ENCODE measurements at places on chromosomes 3 and 15.

DNA sequence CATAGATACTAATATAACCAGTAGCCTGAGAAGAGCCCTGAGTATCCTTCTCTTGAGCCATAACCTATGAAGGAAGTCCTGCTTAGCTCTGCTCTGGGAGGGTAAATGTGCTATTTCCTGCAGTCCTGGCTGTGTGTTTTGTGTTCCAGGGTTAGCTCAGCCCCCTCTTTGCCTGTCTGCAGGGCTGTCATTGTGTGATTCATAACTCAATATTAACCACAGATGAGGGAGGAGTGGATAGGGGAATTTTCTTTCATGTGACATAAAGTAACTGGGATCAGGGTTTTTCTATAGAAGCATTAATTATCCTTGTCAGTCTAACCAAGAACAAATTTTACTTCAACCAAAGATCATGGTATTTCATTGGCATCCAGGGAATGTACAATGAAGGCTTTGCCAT is 183.3 kb upstream of the ZBTB20 start:
- DNase-seq = no peak

GRCh38 chr15:68186671-68187397 is 18.3 kb downstream of the CALML4 start:
- no peak for DNase-seq

GRCh38 chr15:62901909-62902546 is 140.5 kb upstream of the TPM1 start:
- no peak for DNase-seq

GRCh38 chr3:16143861-16144447 is 30.5 kb upstream of the GALNT15 start:
- no peak for DNase-seq

GRCh38 chr3:51703761-51704510 is 2.9 kb upstream of the GRM2 start:
- DNase-seq = no peak

- no peak for DNase-seq
These were observed 21.7 kb upstream of the KPNA4 start for GRCh38 chr3:160587105-160587504.

DNA sequence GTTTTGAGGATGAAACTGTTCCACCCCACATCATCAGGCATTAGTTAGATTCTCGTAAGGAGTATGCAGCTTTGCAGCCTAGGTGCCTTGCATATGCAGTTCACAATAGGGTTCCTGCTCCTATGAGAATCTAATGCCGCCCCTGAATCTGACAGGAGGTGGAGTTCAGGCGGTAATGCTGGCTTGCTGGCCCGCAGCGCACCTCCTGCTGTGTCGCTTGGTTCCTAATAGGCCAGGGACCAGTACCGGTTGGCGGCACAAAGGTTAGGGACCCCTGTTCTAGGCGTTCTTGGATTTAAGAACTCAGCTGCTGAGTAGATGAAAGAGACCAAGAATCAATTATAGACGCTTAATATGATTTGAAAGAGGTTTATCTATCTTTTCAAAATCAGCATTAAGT is 595.4 kb downstream of the CADM2 start:
- DNase-seq = no peak

- no peak for DNase-seq
These were observed 4.3 kb downstream of the TLR9 start for GRCh38 chr3:52221141-52221562.

- DNase-seq = no peak
These were observed at the start of gene SKOR1 for GRCh38 chr15:67824976-67825880. SKOR1 (plus strand) TSS chr15:67825509; CDS start chr15:67825603, 94 bp downstream.

DNA sequence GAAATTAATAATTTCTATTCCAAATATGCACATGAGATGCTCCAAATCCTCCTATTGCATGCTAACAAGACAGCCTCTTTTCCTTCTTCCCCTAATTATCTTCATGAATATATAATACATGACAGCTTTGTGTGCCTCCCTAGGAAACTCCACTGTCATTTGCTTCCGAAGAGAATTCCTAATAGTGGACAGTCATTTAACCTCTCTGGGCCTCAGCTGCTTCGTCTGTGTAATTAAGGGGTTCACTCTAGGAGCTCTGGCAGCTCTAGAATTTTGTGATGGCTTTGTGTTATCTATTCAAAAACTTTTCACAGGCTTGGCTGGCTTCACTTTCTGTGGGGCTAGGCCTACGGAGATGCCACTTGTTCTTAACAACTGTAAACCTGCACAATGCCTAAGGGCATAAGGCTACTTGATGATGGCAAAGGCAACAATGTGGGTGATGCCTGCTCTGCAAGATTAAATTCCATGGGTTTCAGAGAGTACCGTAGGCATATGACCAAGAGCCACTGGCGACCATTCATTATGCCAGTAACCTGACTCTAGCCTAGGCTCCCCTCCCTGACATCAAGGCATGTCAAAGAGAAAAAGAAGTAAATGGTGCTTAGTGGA is 333.8 kb upstream of the UMPS start:
- DNase-seq = no peak

GRCh38 chr3:37625690-37626360 is 235.9 kb upstream of the CTDSPL start:
- DNase-seq = no peak

- no peak for DNase-seq
These were observed 12.4 kb downstream of the RETNLB start for GRCh38 chr3:108744762-108745161.

DNA sequence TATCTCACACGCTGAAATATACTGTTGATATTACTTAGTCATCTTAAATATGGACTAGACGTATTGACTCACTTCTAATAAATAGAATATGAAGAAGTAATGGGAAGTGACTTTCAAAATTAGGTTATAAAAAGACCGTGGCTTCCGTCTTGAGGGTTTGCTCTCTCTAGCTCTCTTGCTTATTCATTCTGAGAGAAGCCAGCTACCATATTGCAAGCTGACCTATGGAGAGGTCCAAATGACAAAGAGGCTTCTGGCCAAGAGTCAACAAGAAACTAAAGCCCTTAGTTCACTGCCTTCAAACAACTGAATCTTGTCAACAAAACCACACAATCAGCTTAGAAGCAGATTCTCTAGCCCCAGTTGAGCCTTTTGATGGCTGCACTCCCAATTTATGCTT is 46.1 kb downstream of the SLC9C1 start:
- DNase-seq = no peak

DNA sequence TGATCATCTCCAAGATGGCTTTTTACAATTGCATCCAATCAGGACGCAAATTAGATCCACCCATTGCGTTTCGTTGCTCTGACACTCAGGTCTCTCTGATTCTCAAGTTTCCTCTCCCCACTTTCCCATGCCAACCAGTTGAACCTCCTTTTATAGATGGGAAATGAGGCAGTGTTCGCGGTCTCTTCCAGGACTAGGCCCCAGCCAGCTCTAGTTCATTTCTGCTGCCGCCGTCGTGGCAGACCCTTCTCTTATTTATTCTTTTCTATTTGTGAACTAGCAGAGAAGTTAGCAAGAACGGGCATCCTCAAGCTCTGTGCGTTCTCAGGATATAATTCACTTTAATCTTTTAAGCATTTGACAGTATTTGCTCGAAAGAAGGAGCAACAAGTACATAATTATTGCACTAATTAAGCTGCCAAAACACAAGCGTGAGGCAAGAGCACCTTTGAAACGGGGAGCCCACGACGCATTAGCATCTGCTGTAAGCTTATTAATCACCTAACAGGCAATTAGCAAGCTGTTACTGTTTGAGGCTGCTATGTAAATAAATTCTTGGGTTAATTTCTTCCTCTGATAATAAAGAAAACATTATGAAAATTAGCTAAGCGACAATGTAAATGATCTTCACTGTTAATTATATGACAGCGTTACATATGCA is 246.4 kb upstream of the TLE3 start:
- DNase-seq = no peak

DNA sequence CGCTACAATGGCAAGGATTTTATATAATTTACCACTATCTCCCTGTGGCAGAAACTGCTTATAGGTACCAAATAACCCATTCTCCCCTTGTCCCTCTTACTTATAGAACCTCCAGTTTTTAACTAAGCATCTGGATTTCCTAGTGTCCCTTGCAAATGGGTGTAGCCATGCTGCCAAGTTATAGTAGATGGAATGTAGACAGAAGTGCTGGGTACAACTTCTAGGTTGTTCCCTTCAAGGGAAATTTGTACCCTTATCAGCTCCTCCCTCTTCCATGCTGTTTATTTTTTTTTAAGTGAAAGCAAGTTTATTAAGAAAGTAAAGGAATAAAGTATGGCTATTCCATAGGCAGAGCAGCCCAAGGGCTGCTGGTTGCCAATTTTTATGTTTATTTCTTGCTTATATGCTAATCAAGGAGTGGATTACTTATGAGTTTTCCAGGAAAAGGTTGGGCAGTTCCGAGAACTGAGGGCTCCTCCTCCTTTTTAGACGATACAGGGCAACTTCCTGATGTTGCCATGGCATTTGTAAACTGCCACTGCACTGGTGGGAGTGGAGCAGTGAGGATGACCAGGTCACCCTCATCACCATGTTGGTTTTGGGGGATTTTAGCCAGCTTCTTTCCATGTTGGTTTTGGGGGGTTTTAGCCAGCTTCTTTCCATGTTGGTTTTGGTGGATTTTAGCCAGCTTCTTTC is 40.1 kb upstream of the TM4SF19 start:
- DNase-seq = no peak

GRCh38 chr15:60569596-60569995 is 90.7 kb upstream of the ICE2 start:
- DNase-seq = no peak

DNA sequence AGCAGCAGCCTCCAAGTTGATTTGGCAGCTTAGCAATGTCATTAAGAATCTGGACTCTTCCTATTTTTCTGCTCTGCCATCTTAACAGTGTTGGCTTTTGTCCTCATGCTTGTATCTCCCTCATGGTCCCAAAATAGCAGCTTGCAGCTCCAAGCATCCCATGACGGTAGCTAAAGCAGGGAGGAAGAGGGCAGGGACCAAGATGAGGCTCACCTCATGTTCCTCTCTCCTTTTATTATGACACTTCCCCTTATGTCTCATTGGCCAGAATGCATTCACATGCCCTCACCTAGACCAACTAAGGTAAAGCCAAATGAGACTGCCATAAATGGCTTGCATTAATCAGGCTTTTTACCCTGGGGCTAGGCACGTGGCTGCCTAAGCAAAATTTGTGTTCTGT is 382.4 kb downstream of the SHQ1 start:
- DNase-seq = no peak

- DNase-seq = no peak
These were observed 7.0 kb upstream of the C15orf40 start for GRCh38 chr15:83018436-83018835.

GRCh38 chr3:66312039-66312438 is 91.2 kb downstream of the SLC25A26 start:
- no peak for DNase-seq

- no peak for DNase-seq
These were observed 32.2 kb upstream of the SEC22A start for GRCh38 chr3:123169492-123169929.

GRCh38 chr15:33584797-33585196 is 274.0 kb downstream of the RYR3 start:
- DNase-seq = no peak

DNA sequence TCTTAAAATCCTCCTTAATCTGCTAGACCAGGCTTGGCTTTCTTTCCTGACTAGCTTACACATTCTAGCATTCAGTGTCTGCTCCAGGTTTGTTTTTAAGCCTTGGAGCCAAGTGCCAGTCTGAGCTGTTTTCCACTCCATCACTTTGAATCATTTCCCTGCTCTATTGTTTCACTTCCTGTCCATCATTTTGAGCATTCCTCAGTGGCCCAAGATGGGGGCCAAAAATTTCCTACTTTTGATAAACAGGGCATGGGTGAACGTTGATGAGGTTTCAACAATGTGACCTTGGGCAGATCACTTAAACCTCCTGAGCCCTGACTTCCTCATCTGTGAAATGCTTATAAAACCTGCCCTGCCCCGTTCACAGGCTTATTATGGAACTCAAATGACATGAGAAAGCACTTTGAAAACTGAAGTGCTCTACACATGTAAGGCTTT is 4.4 kb downstream of the CYP19A1 start:
- DNase-seq = no peak

DNA sequence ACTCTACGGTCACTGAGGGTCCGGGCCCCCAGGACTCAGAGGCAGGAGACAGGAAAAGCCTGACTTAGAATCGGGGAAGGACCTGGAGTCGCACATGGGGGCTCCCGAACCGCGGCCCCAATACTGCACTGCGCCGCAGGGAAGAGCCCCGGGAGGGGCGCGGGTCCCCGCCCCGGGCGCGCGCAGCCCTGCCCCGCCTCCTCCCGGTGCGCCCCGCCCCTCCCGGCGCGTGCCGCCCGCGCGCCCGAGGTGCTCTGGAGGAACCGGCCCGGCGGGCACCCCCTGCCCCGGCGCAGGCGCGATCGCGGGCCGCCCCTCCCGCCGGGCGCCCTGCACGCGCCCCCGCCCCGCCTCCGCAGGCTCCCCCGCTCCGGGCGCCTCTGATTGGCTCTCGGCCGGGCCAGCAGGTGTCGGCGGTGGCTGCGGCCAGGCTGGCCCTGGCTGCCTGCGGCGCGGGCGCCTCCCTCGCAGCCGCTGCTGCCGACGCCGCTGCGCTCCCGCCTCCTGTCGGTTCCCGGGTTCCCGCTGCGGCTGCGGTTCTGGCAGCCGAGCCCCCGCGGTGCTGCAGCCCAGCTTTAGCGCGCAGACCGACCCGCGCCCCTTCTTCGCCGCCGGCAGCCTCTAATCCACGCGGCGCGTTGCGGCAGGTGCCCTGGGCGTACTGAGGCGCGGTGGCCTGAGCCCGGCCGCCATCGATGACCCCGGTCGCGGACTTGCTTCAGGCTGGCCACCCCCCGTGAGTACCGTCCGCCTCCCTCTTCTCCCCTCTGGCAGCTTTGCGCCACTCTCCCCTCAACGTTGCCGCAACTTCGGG is at the start of gene MYRIP:
MYRIP (plus strand) TSS at position 429 of the 814 bp plus-strand sequence. CDS start 91,208 bp downstream, outside the sequence.
- peak; percentile 23 for DNase-seq

DNA sequence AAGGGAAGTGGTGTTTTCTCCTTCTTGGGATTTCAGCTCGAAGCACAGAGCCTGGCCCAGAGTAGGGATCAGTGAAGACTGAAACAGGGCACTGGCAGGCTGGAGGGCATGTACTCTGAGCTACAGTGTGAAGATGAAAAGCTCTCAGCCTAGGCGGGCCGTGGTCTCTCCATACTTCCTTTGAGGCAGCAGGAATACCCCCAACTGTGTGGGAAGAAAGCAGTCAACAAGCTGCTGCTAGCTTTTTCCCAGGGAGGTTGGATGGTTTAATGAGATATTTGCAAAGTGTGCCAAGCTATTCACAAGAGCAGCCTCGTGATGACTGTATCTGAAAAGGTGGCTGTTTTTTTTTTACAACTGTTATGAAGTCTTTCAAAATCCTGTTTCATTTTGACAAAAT is 47.2 kb downstream of the NMNAT3 start:
- no peak for DNase-seq

DNA sequence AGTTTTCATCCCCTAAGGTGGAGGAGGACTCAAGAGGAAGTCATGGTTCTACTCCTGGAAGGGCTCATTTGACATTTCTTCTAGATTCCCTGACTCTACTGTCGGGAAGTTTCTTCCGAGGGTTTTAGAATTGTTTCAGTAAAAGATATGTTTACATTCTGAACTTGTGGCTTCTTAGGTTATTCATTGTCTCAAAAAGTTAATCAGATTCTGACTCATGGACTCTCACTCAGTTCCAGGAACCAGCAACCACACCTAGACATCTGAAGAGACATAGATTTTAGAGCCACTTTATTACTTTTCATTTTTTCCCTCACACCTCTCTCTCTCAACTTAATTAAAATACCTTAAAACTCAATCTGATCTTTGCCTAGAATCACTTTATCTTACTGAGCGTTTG is 862.6 kb downstream of the AGBL1 start:
- DNase-seq = no peak
